ENCODE measurements at places on chromosomes 7 and 10.

GRCh38 chr7:151349507-151349853 is 7.9 kb downstream of the NUB1 start:
- DNase-seq: no peak

GRCh38 chr10:121154846-121155245 is 303.7 kb downstream of the WDR11 start:
- DNase-seq: no peak

DNA sequence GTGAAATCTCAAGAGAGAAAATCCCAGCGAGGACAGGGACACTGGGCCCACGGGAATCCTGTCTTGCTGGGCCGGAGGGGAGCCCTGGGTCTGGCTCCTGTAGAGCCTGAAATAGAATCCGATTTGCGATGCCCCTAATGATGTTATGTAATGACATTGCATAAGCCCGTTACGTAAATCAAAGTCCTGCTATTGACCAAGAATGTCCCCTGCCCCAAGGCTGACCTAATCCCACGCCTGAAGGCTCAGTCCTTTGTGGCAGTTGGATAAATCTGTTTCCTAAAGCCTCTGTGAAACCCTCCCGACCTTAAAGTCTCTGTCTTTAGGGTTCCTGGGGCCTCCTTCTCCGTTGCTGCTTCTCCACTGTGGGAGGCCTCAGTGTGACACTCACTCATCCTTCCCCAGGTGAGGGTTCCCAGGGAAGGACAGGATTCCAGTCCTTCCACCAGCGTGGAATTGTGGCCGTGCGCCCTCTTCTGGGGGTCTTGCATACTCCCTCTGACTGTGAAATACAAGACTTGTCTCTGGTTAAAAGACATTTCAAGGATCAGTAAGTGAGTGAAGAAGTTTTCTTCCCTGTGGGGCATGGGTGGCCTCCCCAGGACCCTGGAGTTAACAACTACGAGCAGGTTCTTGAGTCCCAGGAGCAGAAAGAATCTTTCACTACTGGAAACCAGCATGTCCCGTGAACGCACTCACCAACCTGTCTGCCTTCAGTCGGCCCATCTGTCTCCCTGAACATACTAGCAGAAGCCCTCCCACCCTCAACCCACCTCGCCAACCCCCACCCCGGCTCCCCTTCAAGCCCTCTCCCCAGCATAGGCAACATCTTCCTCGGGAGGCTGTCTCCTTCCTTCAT is 19.8 kb downstream of the ZNF467 start:
- DNase-seq: no peak

DNA sequence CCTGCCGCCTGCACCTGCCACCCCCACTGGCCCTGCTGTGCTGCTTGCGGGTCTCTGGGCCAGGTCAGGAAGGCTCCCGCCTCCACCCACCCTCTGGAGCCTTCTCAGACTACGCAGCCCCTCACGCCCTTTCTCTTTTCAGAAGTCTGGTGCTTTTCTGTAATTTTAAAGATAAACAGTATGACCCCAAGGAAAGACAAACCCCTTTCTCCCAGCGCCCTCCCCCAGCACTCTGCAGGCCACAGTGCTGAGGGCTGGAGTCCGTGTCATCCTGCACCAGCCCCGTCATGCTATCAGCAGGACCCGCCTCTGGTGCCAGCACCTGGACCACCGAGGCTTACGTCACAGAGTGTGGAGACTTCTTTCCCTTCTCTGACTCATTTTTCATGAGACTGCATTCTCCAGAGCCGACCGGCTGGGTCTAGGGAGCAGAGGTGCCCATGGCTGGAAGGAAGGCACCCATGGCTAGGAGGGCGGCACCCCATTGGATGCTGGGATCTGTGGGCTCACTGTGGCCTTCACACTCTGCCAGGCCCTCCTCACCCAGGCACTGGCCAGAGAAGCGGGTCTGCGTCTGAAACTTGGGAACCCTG is 53.4 kb downstream of the CFAP46 start:
- peak; percentile 58 for DNase-seq

- no peak for DNase-seq
These were observed 52.1 kb downstream of the SH2D4B start for GRCh38 chr10:80589726-80590373.

GRCh38 chr10:114166043-114166442 is 8.0 kb downstream of the CCDC186 start:
- no peak for DNase-seq

DNA sequence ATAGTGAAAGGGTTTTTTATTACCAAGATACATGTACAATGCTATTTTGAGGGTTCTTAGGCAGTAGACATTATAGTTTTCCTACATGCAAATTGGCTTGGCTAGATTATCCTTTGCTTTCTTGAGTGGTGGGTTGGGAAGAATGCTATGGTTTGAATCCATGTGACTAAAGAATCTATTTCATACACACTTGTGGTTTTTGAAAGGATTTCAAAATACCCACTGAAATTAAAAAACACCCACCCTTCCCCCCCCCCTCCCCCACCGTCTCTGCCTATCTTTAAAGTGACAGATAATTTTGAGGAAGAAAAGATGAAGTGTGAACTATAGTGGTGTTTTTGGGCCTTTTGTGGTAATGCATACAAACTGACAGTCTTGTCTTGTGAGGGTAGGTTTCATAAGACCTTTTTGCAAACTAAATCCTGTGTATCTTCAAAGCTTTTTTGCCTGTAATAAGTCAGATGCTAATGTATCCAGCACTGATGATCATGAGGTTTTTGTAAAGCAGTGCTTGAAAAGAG is 90.9 kb downstream of the TPST1 start:
- DNase-seq: no peak

GRCh38 chr7:391411-391951 is 101.5 kb downstream of the FOXL3 start:
- peak; percentile 76 for DNase-seq

DNA sequence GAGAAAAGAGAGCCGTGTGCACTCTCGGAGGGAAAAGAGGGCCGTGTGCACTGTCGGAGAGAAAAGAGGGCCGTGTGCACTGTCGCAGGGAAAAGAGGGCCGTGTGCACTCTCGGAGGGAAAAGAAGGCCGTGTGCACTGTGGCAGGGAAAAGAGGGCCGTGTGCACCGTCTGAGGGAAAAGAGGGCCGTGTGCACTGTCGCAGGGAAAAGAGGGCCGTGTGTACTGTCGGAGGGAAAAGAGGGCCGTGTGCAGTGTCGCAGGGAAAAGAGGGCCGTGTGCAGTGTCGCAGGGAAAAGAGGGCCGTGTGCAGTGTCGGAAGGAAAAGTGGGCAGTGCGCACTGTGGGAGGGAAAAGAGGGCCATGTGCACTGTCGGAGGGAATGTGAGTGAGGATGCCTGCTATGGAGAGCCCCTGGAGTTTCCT is 188.7 kb downstream of the DNAJB6 start:
- no peak for DNase-seq

- DNase-seq: no peak
These were observed 360.4 kb downstream of the CXCL12 start for GRCh38 chr10:44024356-44025116.

- no peak for DNase-seq
These were observed 319.0 kb downstream of the GRID1 start for GRCh38 chr10:86047588-86047987.

DNA sequence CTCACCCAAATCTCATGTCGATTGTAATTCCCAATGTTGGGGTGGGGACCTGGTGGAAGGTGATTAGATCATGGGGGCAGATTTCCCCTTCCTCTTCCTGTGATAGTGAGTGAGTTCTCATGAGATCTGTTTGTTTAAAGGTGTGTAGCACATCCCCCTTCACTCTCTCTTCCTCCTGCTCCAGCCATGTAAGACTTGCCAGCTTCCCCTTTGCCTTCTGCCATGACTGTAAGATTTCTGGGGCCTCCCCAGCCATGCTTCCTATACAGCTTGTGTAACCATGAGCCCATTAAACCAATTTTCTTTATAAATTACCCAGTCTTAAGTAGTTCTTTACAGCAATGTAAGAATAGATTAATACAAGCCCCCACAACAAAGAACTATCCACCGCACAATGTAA is 109.9 kb upstream of the JAZF1 start:
- DNase-seq: no peak

GRCh38 chr7:907158-907980 is 31.0 kb downstream of the GET4 start:
- DNase-seq: no peak

- DNase-seq: no peak
These were observed 27.4 kb upstream of the HSPA12A start for GRCh38 chr10:116769791-116770190.

DNA sequence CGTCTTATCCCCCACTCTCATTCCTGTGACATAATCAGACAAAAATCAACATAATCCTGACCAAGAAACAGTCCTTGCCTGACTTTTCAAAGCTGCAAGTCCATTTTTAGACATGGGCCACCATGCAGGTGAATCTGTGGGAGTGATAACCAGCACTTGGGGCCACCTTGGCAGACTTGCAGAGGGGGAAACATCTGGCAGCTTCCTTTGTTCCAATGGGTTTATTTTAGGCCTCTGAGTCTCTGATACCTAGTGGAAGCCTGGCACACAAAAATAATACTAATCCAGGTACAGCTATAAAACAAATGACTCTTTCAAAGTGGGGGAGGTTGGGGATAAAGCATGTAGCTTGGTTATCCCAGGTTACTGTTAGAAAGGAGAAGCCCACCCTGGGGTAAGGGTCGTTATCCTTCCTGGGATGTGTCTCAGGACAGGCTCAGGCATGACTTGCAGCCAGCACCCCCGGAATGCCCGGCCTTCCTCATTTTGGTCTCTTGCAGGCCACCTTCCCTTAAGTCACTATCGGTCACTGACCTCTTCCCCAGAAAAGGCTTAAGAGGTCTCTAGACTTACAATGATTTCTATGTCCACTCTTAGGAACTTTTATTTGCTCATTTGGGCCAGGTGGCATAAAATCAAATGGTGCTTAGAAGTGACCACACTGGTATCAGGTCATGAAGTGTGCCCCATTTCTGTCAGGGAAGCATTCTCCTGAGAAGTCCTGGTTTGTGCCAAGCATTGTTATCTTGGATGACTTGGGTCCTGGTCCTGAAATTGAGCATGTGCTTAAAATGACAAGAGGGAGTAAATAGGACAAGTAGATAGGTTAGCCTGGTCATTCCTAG is 37.6 kb downstream of the EEPD1 start:
- no peak for DNase-seq

DNA sequence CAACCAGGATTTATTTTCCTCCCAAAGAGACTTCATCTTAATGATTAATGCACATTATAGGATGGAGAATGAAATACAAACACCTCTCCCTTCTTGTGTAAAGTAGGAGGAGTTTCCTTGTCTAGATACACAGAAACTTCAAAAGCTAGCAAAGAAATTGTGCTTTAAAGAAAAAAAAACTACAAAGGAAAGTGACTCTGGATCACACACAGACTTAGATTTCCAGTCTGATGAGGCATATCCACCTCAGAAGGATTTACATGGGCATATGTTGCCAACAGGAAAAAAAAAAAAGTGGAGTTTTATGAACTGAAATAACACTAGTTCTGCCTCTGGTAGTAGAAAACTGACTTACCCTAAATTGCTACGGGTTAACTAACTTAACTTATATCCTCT is 449.6 kb downstream of the KCNMA1 start:
- no peak for DNase-seq

Measured in posterior vena cava (tissue), 2 donors.